HuH-7 (cell line): ENCODE measurements at places on chromosomes 2 and 18.

DNA sequence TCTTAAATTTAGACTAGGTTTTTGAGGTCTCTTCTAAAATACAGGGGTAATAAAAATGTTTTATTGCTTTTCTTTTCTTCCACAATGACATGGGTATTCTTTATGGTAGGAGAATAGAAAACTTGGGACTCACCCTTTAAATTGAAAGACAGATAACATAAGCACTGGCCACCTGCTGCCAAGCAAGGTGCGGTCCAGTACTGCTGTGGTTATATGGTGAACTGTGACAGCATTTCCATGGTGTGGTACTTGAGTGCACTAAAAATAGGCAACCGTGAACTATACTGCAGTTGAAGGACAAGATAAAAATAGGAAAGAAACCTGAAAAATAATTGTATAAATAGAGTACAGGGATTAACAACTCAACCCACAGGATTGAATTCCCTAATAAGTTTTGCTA is 54.4 kb upstream of the GRB14 start:
- no peak for DNase-seq

DNA sequence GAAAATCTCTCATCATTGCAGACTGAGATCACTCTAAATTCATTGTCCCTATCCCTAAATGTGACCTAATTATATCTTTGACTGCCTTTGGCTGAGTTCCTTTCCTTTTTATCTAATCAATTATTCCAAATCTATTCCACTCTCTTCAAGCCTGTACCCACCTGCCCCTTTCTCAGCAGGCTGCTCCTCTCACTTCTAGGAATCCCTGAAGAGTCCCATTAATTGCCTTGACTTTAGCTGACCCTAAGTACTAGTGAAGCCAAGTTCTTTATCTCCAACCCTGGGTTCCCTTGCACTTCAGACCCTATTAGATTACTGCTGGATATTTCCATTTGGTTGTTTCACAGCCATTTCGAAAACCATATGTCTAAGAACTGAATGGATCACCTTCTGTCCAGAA is 102.8 kb downstream of the GREB1L start:
- no peak for DNase-seq

GRCh38 chr18:74613381-74613780 is 15.7 kb downstream of the ZNF407 start:
- DNase-seq: no peak

DNA sequence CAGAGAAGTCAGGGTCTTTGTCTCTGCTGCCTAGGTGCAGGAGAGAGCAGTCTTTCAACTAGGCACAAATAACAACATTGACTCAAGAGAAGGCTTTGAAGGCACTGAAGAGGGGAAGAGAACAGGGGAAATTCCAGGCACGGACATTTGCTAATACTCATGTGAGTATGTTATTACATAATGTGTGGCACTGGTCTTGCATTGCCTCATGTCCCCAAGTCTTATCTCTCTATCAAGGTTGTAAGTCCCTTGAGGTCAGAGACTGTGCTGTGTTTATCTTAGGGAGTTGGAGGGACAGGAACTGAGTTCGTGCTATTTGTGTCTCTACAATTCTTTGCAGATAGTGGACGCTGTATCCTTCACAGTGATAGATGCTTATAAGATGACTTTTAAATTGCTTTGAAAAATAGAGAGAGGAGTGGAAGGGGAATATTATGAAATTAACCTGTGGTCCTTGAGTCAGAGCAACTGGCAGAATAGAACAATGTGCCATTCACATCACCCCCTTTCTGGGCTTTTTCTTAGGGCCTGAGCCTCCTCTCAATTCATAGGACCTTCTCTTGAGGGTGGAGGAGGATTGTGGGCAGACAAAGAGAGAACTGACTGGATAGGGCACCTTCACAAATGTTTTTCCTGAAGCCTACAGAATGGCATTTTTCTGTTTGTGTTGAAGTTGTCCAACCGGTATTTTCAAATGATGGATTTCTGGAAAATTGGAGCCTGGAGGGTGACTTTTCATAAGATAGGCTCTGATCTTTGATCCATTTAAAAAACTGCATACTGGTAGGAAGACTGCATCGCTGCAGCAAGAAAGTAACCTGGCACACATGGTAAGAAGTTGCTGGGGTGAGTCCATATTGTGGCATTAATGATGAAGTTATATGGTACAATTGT is 96.6 kb upstream of the CXCR4 start:
- DNase-seq: no peak

GRCh38 chr18:70149616-70150301 is 55.7 kb downstream of the RTTN start:
- no peak for DNase-seq

DNA sequence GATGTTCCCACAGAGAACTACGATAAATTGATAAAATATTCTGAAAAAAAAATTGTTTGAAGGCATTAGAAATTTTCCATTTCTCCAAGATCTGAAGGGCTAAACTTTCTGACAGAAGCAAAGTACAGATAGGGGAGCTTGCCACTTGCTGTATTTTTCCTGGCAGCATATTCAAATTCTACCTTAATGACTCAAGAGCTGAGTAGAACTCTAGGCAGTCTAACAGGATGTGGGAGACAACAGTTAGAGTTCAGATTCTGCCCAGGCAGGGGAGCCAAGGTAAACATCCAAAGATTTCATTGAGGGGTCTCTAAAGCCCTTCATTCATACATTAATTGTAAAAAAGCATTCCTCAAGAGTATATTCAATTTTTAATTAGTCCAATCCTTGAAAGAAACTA is 46.0 kb upstream of the RIT2 start:
- no peak for DNase-seq

GRCh38 chr2:136072621-136073020 is 45.3 kb downstream of the CXCR4 start:
- DNase-seq: no peak

GRCh38 chr2:207792244-207792785 is 22.6 kb upstream of the FZD5 start:
- DNase-seq: no peak

DNA sequence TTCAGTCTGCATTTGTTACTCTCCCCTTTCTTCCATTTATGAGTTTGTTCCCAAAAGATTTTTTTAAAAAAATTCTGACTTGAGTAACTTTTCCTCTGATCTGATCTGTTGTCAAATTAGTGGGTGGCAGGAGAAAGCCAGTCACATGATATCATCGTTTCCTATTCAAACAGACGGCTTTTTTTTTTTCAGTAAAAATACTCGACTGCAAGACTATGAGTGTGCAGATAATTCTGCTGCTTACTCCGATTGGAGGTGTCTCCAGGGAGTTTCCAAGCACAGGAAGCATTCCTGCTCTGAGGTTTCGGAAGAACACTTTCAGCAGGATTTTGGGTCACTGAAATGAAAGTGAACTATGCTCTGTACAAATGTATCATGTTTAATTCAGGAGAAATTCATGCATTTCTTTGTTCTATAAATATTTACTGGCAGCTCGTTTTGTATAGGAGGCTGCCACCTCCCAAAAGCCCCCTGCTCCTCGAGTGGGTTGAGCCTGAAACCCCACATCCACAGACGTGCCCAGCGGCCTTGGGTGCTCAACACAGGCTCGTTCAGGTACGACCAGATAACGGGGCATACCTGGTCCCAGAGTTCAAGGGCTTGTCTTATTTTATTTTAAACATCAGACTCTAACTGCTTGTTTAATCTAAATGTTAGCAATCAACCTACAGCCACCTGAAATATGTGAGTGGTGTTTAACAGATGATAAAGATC is 126.9 kb upstream of the ZNF516 start:
- DNase-seq: no peak

DNA sequence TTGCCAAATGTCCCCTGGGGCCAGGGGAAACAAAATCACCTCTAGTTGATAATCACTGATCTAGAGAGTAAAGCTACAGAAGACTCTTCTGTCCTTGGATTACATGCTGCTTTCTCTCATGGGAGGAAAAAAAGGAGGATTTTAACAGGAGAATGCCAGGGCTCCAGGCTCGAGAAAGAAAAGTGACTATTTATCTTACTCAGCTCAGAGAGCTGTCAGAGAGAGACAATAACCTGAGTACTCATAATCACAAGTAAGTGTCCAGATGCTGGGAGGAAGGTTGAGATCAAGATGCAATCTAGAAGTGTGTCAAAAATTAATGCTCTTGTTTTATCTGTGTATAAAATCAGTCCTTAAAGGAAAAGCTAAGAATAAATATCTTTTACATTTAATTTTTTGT is 133.3 kb downstream of the PTRHD1 start:
- no peak for DNase-seq

DNA sequence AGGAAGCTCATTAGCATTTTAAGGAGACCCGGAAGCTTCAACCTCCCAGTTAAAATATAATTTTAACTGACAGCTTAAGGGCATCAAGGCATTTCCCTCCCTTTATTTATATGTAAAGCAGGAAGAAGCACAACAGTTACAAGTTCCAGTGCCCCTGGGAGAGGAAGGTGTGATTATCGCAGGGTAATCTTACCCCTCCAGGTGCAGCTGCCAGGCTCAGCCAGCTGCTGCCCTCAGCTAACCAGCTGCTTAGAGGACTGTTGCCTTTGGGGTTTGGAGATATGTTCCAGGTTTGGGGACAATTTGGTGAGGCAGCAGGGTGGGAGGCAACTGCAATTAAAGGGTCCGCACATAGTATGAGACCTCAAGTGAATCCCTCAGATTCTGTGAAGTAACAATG is 55.3 kb upstream of the SETBP1 start:
- no peak for DNase-seq

DNA sequence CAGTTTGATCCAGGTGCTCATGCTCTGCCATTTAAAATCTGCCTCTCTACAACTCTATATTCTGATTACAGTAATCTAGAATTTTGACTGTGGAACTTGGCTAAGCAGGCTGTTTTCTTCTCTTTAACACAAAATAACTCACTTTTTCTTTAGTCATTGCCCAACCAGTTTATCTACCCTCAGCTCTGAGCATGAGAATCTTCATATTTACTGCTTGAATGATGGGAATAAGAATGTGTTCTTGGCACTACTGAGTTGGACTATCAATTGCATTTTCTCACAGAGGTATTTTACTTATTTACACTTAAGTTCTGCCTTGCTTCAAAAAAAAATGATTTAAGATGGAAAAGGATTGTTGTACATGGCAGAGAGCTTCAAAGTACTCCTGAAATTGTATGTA is 301.1 kb downstream of the CCDC85A start:
- no peak for DNase-seq

GRCh38 chr2:84386336-84387040 is 72.6 kb downstream of the SUCLG1 start:
- no peak for DNase-seq

DNA sequence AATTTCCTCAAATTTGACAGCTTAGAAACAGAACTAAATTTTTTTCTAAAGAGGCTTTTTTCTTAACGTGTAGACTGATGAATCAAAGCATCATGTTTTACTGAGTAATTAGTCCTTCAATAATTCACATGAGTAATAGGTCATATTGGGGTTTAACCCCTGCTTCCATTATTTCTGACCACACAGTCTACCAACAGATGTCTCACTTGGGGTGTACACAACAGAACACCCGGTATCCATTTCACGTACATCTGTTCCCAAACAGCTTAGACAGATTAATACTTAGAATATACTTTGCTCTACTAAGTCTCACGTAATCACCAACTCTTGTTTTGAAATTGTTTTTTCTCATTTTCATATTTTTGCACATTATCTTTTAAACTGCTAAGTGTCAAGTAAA is 14.8 kb downstream of the CERKL start:
- DNase-seq: no peak

- no peak for DNase-seq
Observed at GRCh38 chr18:5144629-5145028, 52.4 kb downstream of the AKAIN1 start.

DNA sequence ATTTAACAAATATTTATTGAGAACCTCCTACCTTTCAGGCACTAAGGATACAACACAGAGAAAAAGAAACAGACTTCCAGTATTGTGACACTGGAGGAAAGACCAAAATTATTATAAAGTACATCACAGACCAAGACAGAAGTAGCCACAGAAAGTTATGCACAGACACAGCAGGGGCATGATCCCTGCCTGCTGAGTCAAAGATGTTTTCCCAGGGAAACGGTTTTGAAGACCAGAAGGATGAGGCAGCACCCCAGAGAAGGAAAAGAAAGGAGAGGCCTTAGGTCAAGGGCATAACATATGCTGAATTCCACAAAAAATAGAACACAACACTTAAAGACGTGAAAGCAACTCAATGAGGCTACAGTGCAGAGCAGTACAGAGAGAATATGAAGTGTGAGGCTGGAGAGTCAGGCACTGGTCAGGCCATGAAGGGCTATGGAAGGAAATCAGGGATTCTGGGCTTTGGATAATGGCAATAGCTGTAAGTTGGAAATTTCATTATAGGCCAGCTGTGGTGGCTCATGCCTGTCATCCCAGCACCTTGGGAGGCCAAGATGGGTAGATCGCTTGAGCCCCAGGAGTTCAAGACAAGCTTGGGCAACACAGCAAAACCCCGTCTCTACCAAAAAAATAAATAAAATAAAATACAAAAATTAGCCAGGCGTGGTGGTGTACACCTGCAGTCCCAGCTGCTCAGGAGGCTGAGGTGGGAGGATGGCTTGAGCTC is 8.2 kb downstream of the ADAM17 start:
- no peak for DNase-seq

DNA sequence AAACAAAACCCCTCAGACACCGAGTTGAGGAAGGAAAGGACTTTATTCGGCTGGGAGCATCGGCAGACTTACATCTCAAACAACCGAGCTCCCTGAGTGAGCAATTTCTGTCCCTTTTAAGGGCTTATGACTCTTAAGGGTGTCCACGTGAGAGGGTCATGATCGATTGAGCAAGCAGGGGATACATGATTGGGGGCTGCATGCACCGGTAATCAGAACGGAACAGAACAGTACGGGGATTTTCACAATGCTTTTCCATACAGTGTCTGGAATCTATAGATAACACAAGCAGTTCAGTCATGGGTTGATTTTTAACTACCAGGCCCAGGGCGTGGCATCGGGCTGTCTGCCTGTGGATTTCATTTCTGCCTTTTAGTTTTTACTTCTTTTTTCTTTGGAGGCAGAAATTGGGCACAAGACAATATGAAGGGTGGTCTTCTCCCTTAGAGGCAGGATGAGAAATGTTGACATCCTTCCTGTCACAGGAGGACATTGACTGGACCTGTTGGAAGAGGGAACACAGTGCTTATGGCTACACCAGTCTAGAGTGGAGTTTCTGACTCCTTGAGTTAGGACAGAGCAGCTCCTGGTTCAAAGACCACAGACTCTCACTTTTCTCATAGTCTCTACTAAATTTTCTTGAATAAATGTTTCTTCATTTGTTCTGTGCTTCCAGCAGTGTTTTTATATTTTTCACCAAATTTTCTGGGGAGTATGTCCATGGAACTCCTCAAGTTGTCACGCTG is 35.8 kb downstream of the SPOPL start:
- no peak for DNase-seq

DNA sequence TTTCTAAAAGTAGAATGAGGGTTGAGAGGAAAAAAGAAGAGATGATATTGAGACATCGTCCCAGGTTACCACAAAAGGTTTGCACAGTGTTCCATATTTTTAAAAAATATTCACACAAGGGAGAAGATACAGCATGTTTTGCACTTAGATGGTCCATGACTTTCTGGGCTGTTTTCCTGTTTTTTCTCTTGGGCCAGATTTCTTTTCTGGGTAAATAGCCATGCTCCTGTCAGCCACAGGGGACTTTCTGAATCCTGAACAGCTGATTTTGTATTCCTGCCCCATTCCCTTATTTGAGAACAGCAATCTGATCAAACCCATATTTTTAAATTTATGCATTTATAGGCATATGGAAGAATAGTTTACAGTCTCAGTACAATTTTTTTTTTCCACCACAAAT is 185.9 kb upstream of the NRP2 start:
- DNase-seq: no peak
